Germinal center (tissue), 1 donor: ENCODE measurements at places on chromosomes 2 and 18.

GRCh38 chr2:157413326-157414035 is 30.4 kb downstream of the CYTIP start:
- no peak for DNase-seq

GRCh38 chr2:219687272-219687671 is 59.8 kb downstream of the SLC4A3 start:
- DNase-seq, result no peak

- DNase-seq, result no peak
Observed at GRCh38 chr2:55885127-55885943, 38.2 kb downstream of the EFEMP1 start.

DNA sequence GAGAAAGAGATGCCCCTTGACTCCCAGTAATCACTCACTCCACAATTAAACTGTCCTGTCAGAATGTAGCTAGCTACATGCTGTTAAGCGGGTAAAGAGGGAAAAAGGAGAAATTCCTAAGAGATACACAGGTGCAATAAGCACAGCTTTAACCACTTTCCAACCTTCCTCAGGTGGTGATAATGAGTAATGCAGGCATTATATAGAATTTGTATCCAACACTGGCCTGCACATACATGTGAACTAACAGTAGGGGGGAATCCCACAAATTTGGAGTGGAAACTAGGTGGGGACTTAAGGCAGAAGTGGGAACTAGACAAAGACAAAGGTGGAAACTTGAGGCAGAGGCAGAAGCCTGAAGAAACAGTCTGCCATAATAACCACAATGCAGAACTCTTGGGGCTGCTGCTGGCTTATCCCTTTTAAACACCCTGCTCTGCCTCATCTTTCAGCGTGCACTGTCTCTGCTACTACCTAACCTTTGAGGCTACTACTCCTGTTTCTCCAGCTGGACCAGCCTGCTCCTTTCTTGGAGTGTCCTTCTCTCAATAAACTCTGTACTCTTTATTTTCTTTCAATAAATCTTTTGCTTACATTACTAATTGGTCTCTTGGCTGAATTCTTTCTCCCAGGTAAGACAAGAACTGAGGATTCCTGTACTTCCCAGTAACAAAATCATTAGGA is 259.7 kb downstream of the PDE11A start:
- no peak for DNase-seq

GRCh38 chr18:69737851-69738250 is 209.8 kb downstream of the CD226 start:
- no peak for DNase-seq

GRCh38 chr2:229417176-229417575 is 146.1 kb upstream of the PID1 start:
- DNase-seq, result no peak

- DNase-seq, result no peak
Observed at GRCh38 chr2:226256237-226256636, 543.4 kb downstream of the IRS1 start.

DNA sequence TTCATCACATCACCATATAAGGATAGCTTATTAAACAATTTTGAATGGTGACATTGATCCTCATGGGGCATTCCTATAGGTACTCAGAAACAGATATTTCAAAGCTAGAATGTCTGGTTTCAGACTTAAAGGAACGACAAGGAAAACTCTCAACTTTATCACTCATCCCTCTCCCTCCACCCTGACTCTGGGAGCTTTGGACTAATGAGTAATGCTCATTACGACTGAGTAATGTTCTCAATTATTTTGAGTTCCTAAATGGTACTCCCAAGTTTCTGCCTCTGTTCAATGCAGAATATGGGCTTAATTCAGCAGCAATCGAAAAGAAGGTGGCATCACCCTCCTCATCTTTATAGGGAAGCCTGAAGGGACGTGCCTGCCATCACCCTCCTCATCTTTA is 43.4 kb downstream of the RFX8 start:
- no peak for DNase-seq

GRCh38 chr18:6624271-6624660 is 105.2 kb upstream of the ARHGAP28 start:
- DNase-seq, result no peak

DNA sequence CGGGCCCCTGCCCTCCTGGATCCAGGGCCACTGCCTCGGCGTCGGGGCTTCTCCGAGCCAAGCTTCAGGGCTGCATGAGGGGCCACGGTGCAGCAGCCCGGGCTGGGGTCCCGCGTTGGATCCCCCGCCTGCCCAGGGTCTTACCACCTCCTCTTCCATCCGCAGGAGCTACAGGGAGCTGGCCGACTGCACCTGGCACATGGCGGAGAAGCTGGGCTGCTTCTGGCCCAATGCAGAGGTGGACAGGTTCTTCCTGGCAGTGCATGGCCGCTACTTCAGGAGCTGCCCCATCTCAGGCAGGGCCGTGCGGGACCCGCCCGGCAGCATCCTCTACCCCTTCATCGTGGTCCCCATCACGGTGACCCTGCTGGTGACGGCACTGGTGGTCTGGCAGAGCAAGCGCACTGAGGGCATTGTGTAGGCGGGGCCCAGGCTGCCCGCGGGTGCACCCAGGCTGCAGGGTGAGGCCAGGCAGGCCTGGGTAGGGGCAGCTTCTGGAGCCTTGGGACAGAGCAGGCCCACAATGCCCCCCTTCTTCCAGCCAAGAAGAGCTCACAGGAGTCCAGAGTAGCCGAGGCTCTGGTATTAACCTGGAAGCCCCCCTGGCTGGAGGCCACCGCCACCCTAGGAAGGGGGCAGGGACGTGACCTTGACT is 52.1 kb downstream of the RAMP1 start:
- DNase-seq, result no peak

GRCh38 chr2:127638361-127639110 is 7.4 kb upstream of the GPR17 start:
- no peak for DNase-seq

DNA sequence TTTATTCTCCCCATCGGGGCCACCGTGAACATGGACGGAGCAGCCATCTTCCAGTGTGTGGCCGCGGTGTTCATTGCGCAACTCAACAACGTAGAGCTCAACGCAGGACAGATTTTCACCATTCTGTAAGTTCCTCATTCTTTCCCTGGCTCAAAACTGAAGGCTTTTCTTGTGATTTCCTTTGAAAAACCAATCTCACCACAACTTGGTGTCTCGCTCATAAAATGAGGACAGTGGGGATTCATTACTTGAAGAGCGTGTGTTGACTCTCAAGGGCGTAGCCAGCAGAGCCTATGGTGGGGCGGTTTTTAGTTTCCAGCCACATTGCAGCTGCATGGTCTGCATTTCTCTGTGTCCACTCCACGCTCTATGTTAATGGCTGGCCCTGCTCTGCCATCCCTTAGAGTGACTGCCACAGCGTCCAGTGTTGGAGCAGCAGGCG is 29.0 kb downstream of the SLC1A4 start:
- DNase-seq, result no peak

DNA sequence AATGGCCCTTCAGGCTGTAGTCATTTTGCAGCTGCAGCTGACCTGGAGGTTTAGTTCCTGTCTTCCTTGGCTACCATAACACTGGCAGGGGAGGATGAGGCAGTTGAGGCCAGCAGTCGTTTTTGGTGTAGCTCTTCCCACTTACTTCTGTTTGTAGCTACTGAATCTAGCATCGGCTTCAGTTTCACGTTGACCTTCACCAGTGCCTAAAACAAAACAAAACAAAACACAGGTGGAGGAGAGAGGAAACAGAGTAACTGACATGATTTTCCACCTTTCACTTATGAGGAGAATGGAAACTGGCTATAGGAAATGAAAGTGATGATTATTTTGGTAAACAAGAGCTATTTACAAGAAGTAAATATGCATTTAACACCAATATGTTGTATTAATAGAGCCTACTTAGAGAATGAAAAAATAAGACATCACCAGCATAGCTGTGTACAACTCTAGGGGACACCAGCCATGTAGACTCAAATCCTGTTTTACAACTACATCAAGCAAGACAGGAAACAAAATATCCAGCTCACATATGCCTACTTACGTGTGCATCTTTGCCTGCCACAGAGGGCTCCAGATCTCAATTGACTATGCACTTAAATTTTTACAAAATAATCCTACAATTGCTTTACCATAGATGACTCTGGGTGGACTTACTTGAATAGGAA is 236.9 kb downstream of the AGPS start:
- no peak for DNase-seq

DNA sequence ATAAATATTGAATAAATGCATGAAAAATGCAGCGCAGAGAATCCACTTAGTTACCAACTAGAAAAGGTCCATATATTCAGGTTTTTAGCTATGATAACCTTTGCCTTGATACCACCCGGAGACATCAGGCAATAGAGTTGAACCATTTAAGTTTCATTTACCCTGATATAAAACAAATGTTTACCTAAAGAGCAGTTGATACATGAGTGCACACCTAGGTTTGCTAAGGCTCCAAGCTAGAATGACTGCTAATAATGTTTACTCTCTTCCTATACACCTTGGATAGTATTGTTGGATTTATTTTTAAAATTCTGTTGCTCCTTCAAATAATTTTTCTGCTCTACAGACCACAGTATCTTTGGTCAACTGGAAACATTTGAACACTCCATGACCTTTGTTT is 1463.6 kb downstream of the LRP1B start:
- no peak for DNase-seq

DNA sequence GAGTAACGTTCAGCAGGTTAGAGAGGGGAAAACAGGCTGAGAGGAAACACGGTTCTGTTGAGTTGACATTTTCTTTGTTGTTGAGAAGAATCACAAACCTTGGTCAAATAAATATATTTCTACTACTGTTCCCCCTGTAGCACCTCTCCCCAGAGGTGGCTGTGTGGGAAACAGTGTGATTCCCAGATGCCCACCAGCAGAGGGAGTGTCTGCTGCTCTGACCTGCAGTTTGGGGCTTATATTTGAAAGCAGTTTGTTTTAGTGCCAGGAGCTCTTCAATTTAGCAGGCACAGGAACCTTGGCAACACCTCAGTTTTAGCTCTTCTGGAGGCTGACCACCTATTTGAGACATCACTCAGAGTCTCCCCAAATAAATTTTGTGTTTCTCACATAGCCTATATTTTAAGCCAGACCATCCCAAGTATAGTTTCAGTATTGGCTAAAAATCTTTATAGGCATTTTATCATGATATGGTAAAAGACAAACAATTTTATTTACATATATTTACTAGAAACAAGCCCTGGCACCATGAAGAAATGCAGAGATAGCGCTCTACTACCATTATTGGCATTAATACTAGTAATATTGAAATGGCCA is 75.7 kb downstream of the PIK3C3 start:
- peak; percentile 21 for DNase-seq

DNA sequence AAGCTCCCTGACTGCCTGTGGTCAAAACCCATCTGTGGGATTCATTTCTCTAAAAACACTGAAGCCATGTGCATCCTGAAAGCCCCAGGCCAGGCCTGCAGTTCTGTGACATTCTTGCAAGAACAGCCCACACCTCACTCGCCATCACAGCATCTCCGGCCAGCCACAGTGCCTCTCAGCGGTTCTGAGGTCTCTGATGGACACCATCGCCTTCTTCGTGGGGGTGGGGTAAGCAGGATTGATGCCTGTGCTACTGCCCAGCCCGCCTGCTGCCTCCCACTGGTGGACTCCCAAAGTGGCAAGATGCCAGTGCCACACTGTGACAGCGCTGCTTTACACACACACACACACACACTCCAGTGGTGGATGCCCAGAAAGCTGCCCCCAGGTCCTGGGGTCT is 5.2 kb upstream of the PRLH start:
- no peak for DNase-seq

GRCh38 chr2:101185085-101185484 is 33.9 kb upstream of the TBC1D8 start:
- DNase-seq, result no peak

DNA sequence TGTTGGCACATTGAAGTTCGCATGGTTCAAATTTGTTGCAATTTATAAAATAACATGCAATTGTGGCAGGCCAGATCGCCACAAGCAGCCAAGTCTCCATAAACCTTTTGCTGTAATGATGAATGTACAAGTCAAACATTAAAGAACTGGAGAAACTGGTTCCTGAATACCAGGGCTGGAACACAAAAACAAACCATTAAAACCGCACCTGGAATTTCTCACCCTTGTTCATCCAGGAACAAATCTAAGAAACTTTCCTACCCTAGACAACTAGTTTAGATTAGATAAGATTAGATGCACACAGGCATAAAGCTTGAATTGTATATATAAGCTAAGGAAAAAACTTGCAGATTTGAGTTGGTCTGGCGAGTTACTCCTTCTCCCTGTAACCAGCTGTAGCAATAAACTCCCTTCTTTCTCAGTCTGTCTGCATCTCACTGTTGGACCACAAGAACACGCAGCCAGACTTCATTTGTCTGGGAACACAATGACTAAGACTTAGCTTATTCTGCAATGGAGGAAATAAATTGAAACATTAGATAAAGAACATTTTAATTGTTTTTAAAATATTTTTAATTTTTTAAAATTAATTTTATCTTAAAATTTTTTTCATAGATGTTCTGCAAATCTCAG is 1835.5 kb upstream of the LRRTM1 start:
- no peak for DNase-seq

- no peak for DNase-seq
Observed at GRCh38 chr2:33136056-33136455, 189.3 kb downstream of the LTBP1 start.

DNA sequence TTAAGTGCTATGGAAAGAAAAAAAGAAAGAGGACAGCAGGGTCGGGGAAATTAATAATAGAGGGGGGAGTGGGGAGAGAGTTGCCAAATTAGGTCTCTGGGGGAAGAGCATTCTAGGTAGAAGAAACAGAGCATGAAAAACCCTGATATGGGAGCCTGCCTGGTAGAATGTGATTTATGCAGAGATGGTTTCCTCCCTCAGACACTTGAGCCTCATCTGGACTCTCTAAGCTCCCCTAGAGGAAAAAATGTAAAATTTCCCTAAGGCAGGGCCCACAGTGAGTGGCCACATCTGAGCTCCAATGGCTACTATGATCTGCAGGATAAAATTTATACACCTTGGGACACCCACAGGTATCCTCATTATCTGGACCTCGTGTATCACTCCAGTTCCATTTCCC is 20.6 kb upstream of the EPAS1 start:
- no peak for DNase-seq

- DNase-seq, result no peak
Observed at GRCh38 chr2:197674060-197674459, 1.3 kb downstream of the RFTN2 start.

- DNase-seq, result no peak
Observed at GRCh38 chr2:171592036-171592555, 69.8 kb downstream of the CYBRD1 start.

GRCh38 chr2:21912405-21912804 is 788.6 kb downstream of the TDRD15 start:
- DNase-seq, result no peak

- no peak for DNase-seq
Observed at GRCh38 chr2:26414311-26414710, 12.6 kb downstream of the DRC1 start.

DNA sequence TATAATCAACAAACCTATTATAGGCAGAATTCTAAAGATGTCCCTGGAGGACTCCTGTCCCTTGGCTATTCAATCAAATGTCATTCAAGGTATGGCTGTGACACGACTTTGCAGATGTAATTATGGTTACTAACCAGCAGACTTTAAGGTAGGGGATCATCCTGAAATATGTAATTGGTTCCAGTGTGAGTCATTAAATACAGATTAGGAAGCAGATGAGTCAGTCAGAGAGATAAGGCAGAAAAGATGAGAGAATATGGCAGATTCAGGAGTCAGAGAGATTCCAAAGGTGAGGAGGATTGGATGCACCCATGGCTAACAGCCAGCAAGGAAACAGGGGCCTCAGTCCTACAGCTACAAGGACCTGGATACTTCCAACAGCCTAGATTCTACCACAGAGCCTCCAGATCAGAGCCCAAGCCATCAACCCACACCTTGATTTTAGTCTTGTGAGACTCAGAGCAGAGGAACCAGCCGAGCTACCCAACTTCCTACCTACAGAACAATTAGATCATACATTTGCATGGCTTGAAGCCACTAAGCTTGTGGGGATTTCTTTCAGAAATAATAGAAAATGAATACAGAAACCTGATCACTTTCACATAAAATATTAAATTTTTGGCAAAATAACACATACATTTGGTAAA is 11.2 kb upstream of the PROM2 start:
- no peak for DNase-seq
